ENCODE measurements at places on chromosomes 1 and 21. TPM values are rescaled to one million over a fixed set of nuclear protein-coding genes. Genes with fewer than 3 reads are reported as not detected.

Gene SUSD4
- 0.66 TPM for total RNA-seq

Gene OR2W3
- not detected for total RNA-seq

Gene ARHGEF10L
- 0.34 TPM for total RNA-seq

Gene THEM5
- not detected for total RNA-seq

Gene LORICRIN
- not detected for total RNA-seq

Gene AADACL3
- not detected for total RNA-seq

DNA sequence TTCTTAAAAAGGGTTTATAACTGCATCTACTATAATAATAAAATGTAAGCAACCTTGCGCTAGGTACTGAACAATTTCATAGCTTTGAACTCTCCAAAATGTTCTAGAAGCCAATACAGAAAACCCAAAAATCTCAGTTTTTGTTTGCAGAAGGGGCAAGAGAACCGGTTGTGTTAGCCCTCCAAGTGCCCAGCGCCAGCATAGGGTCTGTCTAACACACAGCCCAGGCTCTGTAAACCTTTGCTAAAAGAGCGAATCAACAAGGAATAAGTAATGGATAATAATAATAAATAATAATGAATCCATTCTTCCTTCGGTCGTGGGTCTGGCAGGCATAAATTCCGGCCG lies 333 bp upstream of the CHAF1B start:
- no peak for DNase-seq

DNA sequence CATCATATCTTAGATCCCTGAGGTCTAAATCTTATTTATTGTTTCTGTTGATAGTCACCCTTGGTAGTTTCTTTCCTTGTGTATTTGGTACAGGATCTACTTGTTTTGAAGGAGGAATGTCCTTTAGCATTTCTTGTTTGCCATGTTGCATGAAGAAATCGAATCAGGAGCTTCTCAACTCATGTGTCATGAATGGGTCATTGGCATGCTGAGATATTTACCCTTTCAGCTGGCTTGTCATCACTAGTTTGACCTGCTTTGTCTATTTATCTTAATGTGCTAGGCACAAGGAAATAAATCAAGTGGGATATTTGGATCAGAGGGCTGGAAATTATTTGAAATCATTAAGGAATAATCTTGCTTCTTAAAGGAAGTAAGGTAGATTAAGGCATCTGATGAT lies 23.8 kb downstream of the THEM4 start:
- DNase-seq: no peak

DNA sequence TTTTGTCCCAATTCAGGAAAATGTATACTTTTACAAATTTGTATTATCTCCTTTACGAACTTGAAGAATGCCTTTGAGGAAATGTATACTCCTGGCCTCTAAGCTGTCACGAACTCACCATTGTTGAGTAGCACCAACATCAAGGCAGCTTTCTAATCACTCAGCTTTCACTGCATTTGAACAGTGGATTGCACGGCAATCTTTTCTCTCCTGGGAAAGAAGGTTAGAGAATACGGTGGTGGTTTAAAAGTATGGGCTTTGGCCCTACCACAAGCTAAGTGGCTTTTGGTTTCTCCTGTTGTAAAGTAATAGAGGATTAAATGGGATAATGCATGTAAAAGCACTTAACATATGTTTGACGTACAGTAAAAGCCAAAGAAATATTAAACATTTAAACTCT lies 57.8 kb downstream of the CNST start:
- no peak for DNase-seq

DNA sequence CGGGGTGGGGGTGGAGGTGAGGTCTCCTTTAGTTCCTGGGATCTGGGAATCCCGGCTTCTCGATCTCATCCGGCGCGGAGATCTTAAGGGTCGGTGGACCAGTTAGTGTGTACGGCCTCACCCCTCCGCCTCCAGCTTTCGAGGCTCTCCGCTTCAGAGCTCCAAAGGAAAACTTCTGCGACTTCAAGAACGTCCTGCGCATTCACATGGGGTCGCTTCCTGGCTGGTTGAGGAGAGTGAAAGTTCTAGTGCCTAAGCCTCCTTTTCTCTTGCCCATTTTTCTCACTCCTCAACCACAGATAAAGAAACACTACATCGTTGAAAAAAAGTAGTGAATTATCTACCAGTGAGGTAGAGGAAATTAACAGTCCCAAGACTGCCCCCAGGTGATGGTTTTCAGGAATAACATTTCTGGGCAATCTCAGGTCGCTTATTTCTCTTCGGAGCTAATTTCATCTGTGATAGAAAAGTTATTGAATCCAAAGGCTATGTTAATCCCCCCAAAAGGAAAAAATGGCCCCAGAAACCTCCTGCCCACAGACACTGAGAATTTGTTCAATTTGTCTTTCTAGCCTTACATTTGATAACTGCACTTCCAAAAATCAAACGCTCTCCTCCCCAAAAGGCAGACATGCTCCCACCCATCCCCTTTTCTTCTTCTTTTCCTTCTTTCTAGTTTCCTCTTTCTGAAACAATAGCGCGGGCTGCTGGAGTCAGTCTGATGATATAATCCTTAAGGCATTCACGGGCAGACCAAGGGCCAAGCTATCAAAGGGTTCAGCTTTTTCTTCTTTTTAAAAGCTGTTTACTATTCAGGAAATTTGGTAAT lies 20.6 kb upstream of the TBX15 start:
- DNase-seq: no peak

DNA sequence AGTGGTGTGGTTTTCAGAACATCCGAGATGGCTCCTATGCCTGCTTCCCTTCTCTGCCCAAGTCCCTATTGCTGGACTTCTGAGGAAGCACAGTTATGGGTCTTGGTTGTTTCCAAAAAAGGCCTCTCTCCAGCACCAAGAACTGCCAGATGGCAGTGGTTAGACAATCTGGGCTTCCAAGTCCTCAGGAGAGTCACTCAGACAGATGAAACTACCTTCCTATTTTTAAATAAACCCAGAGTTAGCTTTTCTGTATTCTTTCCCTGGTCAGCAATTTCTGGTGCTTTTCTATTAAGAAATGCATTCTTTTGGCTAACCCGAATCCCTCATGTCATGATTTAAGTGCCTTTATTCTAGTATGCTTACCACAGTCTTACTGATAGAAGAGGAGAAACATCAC lies 245.9 kb downstream of the PRDM2 start:
- no peak for DNase-seq

DNA sequence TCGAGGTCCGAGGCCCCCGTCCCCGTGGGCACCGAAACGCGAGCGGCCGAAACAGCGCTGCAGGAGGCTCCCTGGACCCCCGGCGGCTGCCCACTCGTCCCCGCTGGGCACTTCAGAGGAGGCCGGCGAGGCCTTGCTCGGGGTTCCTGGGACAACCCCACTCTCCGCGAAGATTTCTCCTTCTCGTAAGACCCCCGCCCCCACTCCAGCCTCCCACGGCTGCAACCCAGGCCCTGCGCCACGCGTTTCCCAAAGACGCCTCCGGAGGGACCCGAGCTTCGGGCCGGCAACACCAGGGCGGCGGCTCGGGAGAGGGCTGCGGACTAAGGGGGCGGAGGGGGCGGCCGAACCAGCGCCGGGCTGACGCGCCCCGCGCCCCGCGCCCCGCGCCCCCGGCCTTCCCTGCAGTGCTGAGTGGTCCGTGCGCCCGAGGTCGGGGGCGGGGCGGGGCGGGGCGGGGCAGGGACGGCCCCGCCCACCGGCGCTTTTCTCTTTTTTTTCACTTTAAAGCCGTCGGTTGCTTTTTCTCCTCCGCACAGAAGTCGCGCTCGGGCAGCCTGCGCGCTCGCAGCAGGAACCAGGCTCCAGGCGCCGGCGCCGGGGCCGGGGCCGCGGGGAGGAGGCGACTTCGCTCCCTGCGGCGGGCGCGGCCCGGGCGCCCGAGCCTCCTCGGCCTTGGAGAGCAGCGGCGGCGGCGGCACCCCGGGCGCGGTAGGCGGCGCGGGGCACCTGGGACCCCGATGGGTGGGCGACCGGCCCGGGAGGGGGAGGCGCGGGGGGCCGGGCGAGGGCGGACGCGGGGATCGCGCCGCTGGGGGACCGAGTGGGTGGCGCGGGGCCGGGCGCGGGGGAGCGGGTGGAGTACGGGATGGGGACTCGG lies at the start of gene SPSB1:
Gene SPSB1, plus strand, starts transcription at position 534 of the 880 bp plus-strand sequence. CDS start 62,998 bp downstream, outside the sequence.
- DNase-seq: peak; percentile 51

DNA sequence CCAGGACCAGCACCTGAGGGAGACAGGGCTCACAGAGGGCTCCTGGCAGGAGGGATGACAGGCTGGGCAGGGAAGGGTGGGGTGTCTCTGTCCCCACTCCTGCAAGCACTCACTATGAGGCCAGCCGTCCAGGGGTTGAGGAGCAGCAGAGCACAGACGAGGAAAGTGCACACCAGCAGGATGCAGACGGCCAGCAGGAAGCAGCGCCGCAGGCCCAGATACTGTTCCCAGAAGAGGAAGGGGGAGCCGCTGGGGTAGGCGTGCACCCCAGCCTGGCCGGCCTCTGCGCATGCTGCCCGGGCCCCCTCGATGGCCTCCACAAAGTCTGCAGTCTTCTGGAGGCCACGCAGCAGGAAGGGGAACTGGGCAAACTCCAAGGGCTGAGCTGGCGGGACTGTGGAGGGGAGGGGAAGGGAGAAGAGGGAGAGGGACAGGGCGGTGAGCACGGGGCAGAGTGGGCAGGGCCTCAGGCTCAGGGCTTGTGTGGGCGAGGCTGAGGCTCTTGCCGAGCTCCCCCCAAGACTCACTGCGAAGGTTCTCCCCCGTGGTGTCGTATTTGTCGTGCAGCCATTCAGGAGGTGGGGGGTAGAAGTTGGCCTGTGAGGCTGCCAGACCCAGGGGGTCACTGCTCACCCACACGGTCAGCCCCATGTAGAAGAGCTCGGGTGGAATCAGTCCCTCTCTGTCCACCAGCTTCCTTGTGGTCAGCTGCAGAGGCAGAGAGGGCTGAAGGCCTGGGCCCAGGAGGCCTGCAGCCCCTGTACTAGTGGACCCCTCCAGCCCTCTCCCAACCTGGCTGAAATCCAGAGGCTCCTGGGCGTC lies 16.5 kb downstream of the PTCH2 start:
- DNase-seq: no peak

DNA sequence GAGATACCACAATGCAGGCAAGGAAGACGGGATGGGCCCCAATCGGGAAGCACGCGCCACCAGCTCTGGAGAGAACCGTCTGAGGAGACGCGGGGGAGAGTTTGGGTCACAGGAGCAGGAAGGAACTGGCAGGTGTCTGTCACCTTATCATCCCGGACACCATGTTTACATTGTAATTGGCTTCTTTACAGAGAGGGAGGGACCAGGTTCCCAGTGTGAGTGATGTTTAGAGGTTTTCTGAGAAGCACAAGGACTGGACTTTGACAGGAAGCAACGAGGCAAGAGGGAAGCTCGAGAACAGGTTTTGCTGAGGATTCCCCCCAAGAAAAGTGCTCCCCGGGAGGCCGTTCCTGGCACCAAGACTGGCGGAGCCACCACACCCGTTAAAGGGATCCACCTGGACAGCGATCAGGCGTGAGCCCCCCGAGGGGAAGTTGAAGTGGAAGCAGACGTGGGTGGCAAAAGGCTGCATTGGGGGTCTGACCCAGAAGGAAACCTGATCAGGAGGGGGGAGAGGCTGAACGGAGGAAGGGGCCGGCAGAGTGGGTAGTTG lies 957 bp downstream of the EPS15 start:
- peak; percentile 20 for DNase-seq

DNA sequence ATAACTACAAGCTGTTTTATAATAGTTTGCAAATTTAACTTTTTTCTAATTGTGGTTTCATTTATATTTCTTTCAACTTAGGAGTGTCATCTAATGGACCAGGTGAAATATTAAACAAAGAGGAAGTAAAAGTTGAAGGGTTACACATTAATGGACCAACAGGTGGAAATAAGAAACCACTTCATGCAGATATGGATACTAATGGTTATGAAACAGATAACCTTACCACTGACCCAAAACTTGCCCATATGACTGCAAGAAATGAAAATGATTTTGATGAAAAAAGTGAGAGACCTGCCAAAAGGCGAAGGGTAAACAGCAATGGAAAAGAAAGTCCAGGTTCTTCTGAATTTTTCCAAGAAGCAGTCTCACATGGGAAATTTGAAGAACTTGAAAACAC lies 59.7 kb downstream of the MIER1 start:
- DNase-seq: no peak

- DNase-seq: peak; percentile 5
Observed at GRCh38 chr1:32816676-32817158, 441 bp downstream of the YARS1 start.

GRCh38 chr21:43992121-43992520 lies 20.0 kb upstream of the TRAPPC10 start:
- DNase-seq: no peak

Data from naive thymus-derived CD8-positive, alpha-beta T cell (primary cell).